ENCODE measurements at places on chromosomes 16 and 17.

GRCh38 chr17:74995847-74996246 is 8.4 kb downstream of the CDR2L start:
- no peak for DNase-seq

- DNase-seq = no peak
Measured at GRCh38 chr17:69961501-69962145, 113.4 kb upstream of the KCNJ16 start.

- DNase-seq = no peak
Measured at GRCh38 chr16:85858984-85859817, 39.8 kb upstream of the IRF8 start.

DNA sequence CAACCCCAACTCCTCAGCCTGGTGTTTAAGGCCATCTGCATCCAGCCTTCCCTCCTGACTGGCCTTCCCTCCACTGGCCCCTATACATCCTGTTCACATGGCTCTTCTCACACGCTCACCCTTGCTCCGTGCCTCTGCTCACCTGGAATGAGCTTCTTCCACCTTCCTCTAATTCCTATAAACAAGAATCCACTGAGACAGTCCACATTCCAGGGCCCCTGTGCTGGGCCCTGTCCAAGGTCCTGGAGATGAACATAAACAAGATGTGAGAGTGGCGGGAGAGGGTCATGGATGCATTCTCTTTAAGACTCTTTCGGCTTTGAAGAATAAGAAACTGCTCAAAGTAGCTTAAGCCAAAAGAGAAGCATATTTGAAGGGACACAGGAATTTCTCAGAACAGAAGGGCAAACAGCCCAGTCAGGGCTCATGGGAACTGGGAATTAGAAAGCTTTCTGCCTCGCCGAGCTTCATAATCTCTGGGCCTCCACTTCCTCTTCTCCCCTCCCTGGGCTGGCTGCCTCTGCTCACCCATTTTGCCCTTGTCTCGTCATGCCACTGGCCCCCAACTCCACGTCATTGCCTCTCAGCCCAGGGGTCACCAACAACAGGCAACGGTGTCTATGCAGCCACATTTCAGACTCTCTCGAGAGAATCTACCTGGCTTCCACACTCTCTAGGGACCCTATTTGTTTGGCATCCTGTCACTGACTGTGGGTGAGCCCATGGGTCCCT is 13.5 kb downstream of the SPPL2C start:
- no peak for DNase-seq

DNA sequence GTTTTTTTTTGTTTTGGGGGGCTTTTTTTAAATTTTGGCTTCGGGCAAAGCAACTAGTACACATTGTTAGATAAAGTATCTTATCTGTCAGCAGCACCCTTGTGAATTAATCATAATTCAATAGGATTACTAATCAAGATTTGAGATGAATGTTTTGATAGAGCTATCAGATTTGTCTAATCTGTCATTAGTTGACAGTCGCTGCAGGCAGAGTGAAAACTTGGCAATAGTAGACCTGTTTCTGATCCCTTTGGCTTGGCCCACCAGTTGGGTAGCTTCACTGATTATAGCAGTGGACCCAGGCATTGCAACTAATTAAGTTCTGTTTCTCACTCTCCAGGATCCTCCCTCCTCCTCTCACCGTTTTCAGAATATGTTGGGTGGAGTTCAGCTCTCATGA is 258.6 kb downstream of the IRX3 start:
- DNase-seq = no peak
